Stromal cell of bone marrow (primary cell): ENCODE measurements at places on chromosomes 2 and 18.

DNA sequence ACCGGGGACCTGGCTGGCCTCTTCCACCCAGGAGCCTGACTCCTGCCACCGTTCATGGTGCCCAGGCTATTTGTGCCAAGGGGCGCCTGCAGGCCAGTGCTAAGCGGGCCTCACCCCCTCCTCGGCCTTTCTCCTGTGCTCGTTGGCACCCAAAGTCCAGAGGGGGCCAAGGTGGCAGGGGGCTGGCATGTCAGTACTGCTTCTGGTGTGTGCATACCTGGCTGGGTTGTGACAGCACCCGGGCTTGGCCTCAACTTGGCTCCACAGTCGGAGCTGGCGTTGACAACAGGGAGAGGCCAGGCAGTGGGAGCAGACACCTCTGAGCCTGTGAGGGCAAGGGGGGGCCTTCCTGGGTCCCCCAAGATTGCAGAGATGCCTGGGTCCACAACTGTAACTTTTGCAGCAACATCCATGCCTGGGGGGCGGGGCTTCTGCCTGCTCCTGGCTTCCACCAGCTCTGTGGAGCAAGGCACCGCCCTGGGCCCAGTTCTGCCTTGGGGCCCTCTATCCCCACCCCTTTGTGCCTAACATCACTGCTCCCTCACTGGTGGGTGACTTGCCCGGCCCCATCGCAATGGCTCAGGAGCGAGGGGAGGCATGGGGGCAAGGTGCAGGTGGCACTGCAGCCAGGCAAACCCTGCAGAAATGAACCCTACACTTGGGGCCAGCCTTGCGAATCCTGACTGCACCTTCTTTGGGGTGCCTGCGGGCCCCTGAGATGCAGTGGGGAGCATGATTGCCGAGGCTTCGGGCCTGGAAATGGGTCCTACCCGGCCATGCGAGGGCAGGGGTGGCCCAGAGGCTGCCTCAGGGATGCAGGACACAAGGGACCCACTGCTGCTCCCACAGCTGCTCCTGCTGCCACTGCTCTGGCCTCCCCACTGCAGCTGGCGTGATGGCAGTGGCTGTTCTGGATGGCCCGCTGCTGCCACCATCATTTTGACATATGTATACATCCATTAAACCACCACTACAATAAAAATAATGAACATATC is 35.9 kb downstream of the PTPN4 start:
- DNase-seq = no peak

DNA sequence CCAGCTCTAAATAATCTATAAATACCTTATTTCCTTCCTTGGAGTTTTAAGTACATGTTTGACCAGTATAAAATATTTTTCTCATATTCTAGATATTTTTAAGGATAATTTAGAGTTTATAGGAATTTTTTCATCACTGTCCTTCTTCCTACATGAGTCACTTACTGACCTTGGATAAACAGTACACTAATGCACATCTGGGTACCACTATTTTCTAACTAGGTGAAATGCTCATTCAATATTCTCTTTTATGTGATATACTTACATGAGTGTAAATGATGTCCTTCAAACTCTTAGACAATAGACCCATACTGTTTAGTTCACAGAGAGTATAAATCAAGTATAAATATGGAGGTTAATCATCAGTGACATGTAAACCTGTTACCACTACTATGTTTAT is 1574.2 kb upstream of the ACVR2A start:
- no peak for DNase-seq

DNA sequence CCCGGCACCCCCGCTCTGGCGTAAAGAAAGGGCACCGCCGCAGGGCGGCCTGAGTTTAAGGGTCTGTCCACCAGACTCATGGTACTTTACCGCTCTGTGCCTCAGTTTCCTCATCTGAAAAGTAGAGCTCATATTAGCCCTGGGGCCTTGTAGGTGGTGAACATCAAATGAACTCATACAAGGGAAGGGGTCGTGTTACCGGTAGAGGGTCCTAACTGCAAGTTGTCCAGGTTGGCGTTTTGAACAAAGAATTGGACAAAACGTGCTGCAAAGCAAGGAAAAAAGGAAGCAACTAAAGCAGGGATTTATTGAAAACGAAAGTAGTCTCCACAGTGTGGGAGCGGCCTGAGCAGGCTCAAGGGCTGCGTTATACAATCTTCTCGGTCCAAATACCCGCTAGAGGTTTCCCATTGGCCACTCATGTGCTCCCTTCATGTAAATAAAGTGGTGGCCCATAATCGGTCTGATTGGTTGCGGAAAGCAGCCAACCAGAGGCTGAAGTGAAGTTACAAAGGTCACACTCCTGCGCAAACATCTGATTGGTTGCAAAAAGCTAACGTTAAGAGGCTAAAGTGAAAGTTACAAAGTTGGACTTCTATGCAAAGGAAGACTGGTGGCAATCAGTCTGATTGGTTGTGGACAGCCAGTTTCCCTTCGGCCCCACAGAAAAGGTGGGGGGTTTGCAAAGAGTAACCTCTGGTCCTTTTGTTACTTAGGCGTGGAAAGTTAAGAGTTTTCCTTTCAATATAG is 80.7 kb upstream of the LDLRAD4 start:
- DNase-seq = peak; percentile 79

DNA sequence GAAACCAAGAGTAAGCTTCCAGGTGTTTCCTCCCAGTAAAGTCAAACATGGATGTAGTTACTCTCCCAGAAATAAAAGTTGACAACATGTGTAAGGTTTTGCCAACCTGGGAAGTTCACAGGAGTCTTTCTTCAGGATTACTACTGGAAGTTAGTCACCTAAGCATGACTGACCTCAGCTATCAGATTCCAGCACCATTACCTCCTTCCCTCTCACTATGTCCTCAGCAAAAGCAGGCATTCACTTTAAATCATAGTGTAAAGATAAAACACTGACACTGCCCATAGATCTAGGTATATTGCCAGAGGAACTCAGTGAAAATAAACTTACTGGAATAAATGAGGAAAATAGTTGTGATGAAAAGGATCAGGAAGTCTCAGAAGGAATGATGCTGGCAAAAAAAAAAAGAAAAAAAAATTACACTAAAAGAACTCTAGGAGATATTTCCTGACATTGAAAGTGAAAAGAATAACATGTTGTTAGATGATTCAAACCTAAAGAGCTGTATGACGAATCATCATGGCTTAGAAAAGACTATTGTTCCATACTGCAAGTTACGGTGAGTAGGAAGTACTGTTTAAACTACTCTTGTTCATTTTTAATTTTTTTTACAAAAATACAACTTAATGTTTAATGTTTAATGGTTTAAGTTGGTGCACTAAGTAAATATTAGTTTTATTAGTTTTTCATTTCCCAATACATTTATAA is 484.5 kb upstream of the ZNF804A start:
- no peak for DNase-seq

DNA sequence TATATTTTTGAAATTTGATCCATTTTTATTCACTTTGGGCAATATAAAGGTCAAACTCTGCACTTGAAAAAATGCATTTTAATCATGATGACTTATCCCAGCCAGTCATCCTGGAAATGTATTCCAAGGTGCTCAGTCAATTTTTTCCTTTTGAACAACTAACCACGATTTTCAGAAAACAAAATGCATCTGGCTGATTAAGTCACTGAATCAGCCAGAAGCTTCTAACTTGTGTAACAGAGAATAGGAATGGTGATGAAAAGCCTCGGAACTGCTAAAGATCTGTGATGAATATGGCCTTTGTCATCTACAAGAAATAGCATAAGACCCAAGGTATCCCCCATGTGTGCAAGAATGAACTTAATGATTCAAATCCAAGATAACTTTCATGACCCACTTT is 572.7 kb downstream of the EPHA4 start:
- peak; percentile 8 for DNase-seq

GRCh38 chr18:64240316-64240715 is 91.4 kb upstream of the LINC00305 start:
- DNase-seq = no peak

DNA sequence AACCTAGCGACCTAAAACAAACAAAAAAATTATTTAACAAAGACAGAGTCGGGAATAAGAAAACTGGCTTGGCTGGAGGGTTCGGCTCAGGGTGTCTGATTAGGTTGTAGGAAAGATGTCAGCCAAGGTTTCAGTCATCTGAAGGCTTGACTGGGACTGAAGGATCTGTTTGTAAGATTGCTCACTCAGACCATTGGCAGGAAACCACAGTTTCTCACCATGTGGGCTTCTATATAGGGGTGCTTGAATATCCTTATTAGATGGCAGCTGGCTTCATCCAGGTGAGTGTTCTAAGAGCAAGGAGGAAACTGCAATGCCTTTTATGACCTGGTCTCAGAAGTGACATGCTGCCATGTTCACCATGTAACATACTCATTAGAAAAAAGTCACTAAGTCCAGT is 999 bp upstream of the IL36B start:
- no peak for DNase-seq
